GM23248 (cell line): ENCODE measurements at places on chromosomes 3 and 15.
A peak's percentile ranks its signal among the peaks of the same experiment; 100 is the strongest.

DNA sequence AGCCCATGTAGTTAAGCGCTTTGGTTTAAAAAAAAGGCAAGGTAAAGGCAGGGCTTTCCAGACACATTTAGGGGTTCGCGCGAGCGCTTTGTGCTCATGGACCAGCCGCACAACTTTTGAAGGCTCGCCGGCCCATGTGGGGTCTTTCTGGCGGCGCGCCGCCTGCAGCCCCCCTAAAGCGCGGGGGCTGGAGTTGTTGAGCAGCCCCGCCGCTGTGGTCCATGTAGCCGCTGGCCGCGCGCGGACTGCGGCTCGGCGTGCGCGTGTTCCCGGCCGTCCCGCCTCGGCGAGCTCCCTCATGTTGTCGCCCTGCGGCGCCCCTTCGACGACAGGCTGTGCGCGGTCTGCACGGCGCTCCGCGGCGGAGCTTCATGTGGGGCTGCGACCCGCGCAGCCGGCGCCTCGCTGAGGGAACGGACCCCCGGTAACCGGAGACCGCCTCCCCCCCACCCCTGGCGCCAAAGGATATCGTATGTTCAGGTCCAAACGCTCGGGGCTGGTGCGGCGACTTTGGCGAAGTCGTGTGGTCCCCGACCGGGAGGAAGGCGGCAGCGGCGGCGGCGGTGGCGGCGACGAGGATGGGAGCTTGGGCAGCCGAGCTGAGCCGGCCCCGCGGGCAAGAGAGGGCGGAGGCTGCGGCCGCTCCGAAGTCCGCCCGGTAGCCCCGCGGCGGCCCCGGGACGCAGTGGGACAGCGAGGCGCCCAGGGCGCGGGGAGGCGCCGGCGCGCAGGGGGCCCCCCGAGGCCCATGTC, 927 bp downstream of the SMAD6 start:
- DNase-seq = peak; percentile 65

DNA sequence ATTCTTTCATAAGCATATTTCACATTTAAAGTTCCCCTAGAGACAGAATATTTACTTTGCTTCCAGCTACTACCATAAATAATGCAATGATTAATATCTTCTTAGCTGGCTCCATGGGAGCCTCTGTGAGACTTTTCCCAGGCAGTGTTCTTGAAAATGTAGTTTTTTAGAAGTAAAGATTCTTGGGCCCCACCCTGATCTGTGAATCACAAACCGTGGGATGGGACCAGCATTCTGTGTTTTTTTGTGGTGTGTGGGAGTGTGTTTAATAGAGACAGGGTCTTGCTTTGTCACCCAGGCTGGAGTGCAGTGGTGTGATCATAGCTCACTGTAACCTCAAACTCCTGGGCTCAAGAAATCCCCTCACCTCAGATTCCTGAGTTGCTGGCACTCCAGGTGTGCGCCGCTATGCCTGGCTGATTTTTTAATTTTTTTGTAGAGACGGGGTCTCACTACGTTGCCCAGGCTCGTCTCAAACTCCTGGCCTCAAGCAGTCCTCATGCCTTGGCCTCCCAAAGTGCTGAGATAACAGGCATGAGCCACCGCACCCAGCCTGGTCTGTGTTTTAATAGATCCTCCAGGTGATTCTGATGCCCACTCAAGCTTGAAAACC, 83.0 kb downstream of the KLHL25 start:
- DNase-seq = peak; percentile 73

DNA sequence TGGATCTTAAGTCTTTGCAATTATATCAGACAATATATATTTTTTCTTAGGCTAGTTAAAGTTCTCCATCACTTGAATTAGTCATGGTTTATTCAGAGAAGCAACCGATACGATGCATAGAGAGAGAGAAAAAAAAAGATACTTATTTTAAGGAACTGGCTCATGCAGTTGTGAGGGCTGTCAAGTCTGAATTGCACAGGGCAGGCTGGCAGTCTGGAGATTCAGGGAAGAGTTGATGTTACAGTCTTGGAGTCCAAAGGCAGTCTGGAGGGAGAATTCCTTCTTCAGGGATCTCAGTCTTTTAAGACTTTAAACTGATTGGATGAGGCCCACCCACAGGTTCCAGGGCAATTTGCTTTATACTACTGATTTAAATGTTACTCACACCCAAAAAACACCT, 412.6 kb downstream of the IL5RA start:
- no peak for DNase-seq

- DNase-seq = no peak
Measured at GRCh38 chr3:186060222-186060621, 48.7 kb downstream of the ETV5 start.

DNA sequence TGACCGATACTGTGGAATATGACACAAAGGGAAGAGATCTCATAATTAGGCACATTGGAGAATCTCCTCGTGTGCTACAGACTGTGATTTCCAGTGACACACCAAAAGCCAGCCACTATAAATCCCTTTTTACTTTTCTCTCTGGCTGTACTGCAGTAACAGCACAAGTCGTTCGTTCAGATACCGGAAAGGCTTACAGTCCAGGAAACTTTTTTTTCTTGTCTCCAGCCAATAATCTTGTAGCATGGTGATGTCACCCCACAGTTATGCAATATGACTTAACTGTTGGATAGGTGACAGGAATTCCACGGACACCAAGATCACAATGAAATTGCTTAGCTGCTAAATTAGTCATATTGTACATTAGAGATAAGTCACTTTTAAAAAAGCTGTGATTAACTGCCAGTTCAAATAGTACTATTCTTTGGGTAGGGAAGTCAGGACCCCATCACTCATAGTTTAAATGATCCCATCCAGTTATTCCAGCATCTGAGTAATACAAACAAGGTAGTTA, 36.3 kb upstream of the TSC22D2 start:
- DNase-seq = peak; percentile 98

DNA sequence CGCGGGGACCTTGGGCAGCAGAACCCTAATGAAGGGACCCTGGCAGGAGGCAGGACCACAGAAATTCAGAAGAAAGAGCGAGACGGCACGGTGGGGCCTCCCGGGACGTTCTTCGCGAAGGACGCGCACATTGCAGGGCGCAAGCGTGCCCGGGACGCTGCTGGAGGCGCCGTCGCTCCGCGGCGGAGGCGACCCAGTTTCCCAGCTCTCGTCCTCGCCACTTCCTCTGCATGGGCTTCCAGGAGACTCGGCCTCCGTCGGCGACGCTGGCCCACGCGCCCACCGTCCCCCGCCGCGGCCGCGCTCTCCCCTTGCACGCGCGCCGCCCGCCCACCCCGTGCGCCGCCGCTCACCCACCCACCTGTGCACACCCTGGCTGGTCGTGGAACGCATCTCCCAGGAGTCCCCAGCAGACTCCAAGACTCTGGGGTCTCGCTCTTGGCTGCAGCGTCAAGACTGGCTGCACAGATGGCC, 31.8 kb upstream of the SMAD3 start:
- DNase-seq = no peak

DNA sequence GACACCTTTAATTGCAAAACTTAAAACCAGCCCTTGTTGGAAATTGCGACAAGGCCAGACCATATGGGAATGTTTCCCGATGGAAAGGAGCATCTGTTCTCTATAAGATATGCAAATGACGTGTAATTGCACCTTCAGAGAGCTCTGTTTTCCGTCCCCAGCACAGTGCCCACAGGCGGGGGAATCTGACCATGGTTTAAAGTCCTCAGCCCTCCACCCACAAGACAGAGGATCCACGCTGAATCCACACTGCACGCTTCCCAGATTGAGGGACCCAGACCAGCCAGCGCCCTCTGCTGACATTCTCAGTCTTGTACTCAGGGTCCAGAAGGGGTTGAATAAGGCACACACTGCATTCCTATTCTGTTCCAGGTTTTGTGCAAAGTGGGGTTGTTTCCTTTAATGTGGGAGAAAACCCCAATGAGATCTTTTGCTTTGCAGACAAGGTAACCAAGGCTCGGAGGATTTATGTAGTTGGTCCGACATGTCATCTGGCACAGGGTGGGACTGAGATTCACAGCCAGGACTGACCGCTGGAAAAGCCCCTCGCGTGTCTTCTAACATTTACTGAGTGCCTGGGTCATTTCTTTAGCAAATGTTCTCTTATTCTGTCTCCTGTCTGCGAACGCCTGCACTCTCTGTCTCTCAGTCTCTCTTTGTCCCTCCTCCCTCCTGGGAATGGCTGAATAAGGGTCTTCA, 36.8 kb upstream of the KLHL25 start:
- DNase-seq = peak; percentile 77

- DNase-seq = no peak
Measured at GRCh38 chr3:23923786-23924185, 6.9 kb downstream of the RPL15 start.

- DNase-seq = no peak
Measured at GRCh38 chr15:22263738-22264137, 183.4 kb downstream of the OR4M2 start.

GRCh38 chr3:56758539-56758981, 43.2 kb downstream of the ARHGEF3 start:
- DNase-seq = peak; percentile 94

DNA sequence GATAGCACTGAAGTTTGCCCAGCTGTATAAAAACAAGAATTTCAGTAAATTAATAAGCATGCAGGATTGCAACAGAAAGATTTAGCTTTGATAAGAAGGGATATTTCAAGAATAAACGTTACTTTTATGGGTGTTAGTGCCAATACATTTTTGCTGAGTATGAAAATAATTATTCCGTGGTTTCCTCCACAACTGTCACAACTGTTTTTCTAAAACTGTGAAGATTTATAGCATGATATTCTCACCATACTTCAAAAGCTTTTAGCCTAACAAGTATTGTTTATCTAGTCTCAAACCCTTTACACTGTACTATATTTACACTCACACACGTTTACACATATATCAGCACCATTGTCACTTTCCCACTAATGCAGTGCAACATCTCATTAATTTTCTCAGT, 200.5 kb downstream of the TPRG1 start:
- no peak for DNase-seq

GRCh38 chr3:18007980-18008379, 265.5 kb upstream of the TBC1D5 start:
- DNase-seq = peak; percentile 28

DNA sequence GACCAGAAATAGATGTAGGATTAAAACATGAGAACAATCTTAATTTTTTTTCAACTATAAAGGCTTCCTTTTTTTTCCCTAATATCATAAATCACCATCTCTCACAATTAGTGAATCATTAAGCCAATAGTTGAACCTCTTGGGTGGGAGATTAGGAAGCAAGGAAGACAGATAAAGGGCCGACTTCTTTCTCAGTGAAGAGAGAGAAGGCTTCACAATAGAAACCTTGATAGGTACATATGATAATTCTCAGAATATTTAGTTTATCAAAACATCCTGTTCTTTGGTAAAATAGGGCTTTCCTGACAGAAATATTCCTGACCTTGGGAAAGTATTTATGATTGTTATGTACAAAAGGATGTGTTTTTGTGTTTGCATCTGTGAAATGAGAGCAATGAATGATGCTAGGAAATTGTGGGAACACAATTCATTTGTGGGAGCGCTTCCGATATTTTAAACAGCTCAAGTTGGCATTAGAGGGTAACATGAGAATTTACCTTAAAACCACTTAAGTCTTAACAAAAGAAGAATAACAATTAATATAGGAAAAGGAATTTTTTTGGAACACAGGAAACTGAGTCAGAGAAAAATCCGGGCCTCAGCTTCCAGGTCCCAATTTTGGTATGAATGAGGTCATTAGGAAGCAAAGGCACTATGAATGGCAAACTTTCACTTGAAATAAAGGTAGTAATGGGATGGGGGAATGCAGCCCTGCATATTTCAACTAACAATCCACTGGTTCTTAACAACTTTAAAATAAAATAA, 263.2 kb upstream of the TGFBR2 start:
- no peak for DNase-seq

DNA sequence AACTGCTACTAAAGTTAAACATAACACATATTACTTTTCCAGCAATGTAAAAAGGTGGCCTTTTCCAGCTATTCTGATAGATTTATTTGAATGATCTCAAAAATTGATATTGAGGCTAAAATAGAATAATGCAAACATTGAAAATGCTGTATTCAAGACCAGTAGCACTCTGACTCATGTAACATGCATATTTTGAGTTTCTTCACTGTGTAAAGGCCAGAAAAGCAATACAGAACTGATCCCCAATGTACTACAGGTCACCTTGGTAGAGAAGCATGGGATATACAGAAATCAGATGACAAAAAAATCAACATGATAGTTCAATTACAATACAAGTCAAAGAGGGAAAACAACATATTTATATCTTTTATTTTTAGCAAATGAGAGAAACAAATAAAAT, 419.6 kb downstream of the DIPK2A start:
- DNase-seq = no peak

GRCh38 chr3:115244350-115244749, 97.3 kb upstream of the ZBTB20 start:
- no peak for DNase-seq

DNA sequence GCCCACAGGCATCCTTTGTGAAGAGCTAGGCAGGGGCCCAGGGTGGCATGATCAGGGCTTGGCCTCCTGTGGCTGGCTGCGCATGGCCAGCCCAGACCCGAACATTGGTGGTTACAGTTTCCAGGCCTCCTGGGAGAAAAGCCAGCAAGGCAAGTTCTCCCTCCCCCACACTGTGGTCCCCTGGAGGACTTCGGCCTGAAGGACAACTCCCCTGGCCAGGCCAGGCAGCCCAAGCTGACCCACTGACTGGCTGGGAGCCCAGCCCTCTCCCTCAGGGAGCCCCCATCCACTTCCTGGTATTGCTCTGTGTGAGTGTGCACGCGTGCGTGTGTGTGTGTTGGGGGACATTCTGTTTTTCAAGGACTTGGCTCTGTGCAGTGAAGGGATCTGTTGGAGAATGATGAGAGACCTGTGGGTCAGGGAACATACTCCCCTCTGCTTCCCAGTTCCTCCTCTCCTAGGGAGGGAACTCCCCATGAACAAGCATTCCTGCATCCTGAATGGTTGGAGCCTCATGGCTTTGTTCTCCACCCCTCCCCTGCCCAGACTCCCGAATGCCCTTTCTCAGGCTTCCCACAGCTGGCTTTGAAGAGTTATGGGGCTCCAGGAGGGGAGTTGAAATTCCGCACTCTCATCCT, 29.5 kb downstream of the CORO2B start:
- no peak for DNase-seq

DNA sequence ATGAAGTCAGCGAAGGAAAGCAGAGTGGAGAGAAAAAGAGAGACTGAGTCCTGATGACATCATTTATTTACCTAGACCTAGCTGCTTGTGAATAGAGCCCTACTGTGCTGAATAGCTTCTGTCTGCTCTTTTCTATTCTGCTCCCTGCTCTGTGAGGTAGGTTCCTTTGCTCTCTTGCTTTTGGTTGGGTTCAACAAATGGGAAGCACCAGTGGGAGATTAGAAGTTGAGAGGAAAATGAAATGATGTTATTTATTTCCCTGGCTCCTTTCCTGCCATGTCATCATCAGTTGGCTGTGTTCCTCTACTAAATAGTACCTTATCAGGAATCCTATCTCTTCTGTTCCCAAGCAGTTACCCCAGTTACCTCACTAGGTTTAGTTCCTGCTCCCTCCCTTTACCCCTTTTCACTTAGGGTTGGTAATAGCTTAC, 23.5 kb downstream of the DTWD1 start:
- peak; percentile 21 for DNase-seq
